Left lung (tissue), 14 donors: ENCODE measurements at places on chromosomes 7 and 10. TPM values are rescaled to one million over a fixed set of nuclear protein-coding genes. Genes with fewer than 3 reads are reported as not detected.
A peak's percentile ranks its signal among the peaks of the same experiment; 100 is the strongest.

The ZNF117 gene
- 64.8 TPM for polyA plus RNA-seq

The DNAJB6 gene
- 136 TPM for polyA plus RNA-seq

The IFIT5 gene
- 17.4 TPM for polyA plus RNA-seq

The PALD1 gene
- polyA plus RNA-seq, result 21.1 TPM

The OGDHL gene
- polyA plus RNA-seq, result 1.1 TPM

The OR2A1 gene
- 1.6 TPM for polyA plus RNA-seq

The VWC2 gene
- 0.06 TPM for polyA plus RNA-seq

The IDI2 gene
- not detected for polyA plus RNA-seq

The TCF7L2 gene
- 54.4 TPM for polyA plus RNA-seq

The WDR91 gene
- 53.4 TPM for polyA plus RNA-seq

The ZNF485 gene
- 5.2 TPM for polyA plus RNA-seq

DNA sequence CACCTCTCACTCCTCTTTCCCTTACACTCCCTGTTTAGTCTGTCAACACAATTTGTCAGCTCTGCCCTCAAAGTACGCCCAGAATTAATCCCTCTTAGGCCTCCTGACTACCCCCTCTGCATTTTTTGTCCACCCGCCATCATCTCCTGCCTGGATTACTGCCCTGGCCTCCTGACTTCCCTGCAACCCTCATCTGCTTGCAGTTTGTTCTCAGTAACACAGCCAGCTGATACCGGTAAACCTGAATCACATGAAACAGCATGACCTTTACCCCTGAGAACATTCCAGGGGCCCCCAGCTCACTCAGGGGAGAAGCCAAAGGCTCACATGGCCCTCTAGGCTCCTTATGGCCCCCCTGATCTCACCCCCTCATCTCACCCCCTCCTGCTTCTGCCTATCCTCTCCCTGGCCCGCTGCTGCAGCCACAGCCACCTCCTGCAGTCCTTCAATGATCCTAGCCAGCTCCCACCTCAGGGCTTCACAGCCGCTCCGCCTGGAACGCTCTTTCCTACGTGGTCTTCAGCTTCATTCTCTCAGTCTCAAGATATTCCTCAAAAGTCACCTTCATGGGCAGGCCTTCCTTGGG lies 8.9 kb downstream of the C10orf53 start:
- DNase-seq, result no peak

- DNase-seq, result peak; percentile 56
These were observed 161.4 kb downstream of the ELMO1 start for GRCh38 chr7:37287131-37287855.

DNA sequence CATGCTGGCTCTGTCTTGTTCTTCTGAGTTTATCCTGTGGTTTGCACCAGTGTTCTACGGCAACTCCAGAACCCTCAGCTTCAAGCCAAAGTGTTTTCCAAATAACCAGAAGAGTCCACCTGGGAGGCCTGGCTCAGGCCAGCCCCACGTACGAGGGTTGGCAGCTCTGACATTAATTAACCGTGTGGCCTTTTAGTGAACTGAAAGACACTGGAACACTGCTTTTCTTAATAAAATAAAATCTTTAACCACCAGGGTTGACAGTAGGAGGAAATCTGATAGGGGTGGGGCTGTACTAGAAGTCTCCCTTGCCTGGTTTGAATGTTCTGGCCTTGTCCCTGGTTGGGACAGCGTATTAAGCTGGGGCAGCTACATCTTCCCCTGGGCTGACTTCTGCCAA lies 64.9 kb downstream of the SYPL1 start:
- DNase-seq, result no peak

- DNase-seq, result no peak
These were observed 430.3 kb upstream of the SEMA3A start for GRCh38 chr7:84624927-84625326.

DNA sequence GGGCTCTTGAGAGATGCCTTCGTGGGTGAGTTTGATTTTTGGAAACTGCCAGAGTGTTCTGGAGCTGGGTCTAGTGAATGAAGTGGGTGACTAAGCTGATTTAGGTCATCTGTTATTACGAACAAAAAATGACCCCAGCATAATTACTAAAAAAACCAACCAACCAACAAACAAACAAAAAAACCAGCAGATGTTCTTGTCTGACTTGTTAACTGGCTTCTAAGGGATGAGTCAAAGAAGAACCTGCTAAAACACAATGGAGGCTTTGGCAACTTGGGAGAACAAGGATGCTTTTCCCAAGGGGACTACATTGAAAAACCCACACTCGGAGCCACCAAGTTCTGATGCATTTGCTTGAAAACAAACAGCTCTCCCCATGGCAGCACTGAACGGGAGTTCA lies 11.5 kb downstream of the TACR2 start:
- DNase-seq, result no peak

DNA sequence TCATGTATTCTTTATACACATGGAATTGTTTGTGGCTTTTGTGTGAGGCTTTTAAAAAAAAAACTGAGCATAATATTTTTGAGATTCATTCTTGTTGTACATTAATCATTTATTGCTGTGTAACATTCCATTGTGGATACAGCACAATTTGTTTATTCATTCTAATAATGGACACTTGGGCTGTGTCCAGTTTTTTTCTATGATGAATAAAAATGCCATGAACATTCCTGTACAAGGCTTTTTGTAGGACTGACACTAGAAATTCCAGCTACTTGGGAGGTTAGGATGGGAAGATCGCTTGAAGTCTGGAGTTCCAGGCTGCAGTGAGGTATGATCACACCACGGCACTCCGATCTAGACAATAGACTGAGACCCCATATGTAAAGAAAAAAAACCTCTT lies 254.3 kb upstream of the CACNA2D1 start:
- DNase-seq, result no peak

DNA sequence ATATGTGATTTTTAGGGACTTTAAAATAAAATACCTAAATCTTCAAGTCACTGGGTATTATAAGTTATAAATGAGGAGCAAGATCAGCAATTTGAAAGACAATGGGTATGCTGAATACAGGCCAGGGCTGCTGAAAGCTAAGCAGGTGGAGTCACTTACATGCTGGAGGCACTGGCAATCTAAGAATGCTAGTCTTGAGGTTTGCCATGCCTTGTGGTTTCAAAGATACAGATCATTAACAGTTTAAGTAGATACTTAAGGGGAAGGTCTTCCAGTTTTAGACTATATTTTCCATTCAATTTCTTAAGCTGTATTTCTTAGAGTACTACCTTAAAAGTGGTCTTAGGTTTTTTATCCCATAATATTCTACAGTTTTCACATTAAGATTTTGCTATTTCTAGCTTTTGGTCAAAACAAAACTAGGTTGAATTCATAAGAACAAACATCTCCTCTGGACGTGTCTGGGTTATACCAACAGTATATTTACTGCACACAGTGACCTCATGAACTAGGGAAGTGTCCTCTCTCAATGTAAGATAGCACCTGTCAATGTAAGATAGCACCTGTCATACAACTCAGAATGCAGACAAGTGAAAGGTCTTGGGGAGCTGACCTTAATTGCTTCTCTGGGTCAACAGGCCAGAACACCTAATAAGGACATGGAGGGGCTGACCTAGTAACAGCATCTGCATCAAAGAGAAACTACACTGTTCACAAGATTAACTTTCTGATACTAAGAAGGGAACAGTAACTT lies 2.0 kb downstream of the SRI start:
- DNase-seq, result no peak

- no peak for DNase-seq
These were observed 308.5 kb downstream of the WDR11 start for GRCh38 chr10:121159670-121160069.

- DNase-seq, result no peak
These were observed 131.5 kb downstream of the CCDC7 start for GRCh38 chr10:32577448-32577847.

GRCh38 chr7:106231856-106232490 lies 52.8 kb downstream of the NAMPT start:
- DNase-seq, result no peak

DNA sequence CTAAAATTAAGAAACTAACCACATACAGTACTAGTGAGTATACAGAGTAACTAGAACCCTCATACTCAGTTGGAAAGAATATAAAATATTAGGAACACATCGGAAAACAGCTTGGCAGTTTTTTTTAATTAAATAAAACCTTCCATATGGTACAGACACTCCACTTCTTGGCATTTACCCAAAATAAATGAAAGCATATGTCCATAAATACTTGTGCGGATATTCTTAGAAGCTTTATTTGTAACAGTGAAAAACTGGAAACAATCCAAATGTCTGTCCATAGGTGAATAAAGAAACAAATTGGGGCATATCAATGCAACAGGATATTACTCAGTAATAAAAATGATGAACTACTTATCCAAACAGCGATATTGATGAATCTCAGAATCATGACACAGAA lies 410.0 kb downstream of the HTR7 start:
- DNase-seq, result no peak

DNA sequence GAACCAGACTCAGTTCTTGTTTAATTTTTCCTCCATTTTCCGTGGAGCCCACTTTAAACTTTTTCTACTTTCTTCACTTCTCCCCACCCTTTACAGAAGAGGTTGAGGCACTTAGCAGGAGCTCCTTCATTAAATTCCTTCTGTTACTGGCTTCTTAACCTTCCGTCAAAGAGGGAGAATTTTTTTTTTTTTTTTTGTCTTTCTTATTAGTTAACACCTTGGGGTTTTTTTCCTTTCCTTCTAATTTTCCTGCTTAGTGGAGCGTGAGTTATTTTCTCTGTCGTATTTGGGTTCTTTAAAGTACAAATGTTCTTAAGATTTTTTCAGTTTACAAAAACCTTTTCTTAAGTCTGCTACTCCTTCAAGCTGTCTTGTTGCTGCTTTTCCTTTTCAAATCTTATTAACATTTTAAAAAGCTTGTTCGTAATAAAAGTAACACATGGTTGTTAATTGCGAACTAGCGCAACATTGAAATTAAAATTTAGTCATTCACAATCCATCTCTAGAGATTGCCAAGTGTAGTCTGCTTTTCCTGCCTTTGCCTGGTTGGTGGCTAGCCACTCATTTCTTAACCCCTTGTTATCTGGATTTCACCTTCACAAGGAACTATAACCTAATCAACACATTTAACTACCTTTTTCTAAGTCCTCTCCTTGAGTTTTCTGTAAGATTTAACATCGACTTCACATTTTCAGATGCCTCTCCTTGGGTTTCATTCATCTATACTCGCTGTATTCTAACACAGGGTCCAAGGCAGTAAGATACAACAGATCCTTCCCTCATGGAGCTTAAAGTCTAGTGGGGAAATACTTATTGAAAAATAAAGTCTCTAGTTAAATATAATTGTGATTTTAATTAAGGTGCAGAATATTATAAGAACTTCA lies 2.0 kb downstream of the BMPR1A start:
- no peak for DNase-seq

GRCh38 chr7:151095123-151095797 lies 9.0 kb downstream of the AGAP3 start:
- no peak for DNase-seq

DNA sequence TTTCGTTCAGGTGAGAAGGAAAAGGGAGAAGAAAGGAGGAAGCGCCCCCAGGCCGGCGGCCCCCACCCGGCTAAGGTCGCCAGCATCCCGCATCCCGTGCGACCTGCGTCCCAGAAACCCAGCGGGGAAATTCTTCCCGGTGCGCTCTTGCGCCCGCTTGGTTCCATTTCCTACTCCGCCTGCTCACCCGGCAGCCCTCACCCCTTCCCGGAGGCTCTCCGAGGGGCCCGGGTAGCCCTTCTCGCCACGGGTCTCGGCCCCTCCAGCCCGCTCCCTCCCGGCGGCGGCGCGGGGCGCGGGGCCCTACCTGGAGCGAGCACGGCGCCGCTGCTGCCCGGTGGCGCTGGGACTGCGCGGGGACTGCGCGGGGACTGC lies at the start of gene PRKCQ:
PRKCQ (minus strand) TSS at position 373 of the 375 bp plus-strand sequence. CDS start 65,141 bp downstream, outside the sequence.
- no peak for DNase-seq
